ENCODE measurements at places on chromosomes 3 and 15.
A peak's percentile ranks its signal among the peaks of the same experiment; 100 is the strongest.

GRCh38 chr3:187072102-187072501 lies 67.2 kb downstream of the RPL39L start:
- no peak for DNase-seq

- DNase-seq, result no peak
Observed at GRCh38 chr15:26892678-26893077, 25.8 kb downstream of the GABRA5 start.

DNA sequence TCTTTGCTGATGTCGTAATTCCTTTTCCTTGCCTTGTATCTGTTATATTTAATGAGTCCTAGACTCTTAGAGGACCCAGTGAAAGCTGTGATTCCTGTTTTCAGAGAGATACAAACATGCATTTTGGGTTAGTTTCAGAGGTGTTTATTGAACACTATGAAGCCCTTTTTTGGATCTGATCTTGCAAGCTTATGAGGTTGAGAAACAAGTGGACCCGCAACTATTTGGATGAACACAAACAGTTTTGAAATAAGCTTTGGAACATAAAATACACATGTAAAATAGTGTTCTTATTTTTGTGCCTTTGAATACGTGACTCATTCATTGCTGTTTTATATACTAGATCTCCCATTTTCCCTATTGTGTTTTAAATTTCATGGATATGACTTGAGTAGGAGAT lies 33.5 kb downstream of the SNRK start:
- DNase-seq, result no peak

DNA sequence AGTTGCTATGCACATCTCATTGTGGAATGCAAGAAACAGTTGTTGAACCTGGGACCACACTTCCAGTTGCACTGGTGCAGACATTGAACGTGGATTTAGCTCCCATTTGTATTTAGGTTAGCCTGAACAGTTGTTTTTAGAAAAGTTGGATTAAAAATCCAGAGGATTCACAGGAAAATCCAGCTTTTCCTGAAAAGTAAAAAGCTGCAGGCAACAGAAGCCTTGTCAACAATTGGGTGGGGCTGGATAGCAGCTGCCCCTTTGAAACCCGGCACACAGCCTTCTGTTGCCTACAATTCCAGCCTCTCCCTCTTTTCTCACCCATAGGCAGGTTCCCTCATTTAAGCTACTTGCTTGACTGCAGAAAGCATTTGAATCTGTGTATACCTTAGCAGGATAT lies 165.3 kb upstream of the TBL1XR1 start:
- no peak for DNase-seq

GRCh38 chr15:82140886-82141285 lies 95.1 kb upstream of the MEX3B start:
- peak; percentile 37 for DNase-seq

GRCh38 chr3:186783058-186783730 lies at the start of gene EIF4A2:
TSS of gene EIF4A2 (plus strand) at chr3:186783577. CDS start at chr3:186783611, 34 bp downstream.
- DNase-seq, result peak; percentile 88

DNA sequence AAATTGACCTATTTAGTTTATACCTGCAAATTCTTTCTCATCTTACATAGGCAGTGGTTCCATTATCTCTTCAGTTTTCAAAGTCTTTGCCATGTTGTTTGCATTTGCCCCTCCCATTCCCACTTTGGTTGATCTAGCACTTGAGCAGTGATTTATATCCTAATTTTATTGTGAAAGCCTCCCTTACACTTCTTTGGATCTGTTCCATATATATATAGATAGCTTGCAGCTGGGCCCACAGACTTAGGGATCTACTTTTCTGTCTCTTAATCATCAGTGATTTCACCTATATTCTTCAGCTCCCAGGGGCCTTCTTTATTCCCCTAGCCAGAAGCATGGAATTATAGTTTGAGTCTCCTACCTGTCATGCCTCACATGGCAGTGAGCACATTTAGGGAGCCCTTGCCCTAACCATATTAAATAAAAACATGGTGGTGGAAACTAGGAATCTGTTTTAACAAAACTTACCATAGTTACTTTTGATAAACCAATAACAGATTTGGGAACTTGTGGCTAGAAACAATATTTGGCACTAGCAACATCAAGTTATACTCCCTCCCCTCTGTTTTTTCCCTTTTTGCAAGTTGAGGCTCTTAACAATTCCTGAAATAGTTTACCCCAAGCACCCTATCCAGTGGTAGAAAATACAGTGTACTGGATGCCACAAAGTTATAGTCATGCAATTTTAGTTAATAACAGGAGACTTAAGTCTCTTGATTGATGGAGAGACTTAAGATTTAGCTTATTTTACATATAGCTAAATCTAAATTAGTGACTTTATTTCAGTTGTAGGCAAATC lies 41.7 kb downstream of the ARIH1 start:
- no peak for DNase-seq

- peak; percentile 58 for DNase-seq
Observed at GRCh38 chr3:43638594-43639447, 17.0 kb upstream of the ANO10 start.

DNA sequence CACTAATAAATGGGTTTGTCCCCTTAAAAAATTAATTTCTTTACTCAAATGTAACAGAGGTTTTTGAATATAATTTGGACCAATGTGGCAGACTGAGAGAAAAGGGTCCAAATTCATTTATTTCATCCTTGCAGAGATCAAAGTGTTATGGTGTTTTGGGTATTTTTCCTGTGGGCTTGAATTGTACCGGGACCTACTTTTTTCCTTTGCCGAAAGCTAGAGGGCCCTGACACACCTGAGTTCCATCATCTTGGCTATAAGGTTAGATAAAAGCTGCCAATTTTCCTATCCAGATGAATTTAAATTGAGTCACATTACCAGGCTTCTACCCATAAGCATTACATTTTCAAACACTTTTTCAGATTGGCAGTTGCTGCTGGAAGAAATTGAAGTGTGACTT lies 908 bp downstream of the CCNB2 start:
- no peak for DNase-seq

DNA sequence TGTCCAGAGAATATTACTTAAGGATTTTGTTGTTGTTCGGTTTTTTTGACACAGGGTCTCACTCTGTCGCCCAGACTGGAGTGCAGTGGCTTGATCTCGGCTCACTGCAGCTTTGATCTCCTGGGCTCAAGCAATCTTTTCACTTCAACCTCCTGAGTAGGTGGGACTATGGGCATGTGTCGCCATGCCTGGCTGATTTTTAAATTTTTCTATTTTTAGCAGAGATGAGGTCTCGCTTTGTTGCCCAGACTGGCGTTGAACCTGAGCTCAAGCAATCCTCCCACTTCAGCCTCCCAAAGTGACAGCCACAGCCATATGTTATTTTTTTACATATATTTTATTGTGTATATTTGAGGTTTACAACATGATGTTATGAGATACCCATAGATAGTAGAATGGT lies 86.8 kb upstream of the UMPS start:
- DNase-seq, result no peak

DNA sequence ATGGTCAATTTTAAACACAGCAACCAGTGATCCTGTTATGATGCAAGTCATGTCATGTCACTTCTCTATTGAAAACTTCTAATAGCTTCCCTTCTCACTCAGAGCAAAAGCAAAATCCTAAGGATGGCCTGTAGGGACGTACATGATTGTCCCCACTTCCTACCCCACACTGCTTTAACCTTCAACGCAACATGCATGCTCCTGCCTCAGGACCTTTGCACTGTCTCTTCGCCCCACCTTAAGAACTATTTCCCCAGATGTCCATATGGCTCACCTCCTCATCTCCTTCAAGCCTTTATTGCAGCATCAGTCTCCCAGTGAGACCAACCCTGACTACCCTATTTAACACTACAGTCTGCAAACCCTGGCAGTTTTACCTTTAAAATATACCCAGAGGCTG lies 214.1 kb upstream of the CHRM5 start:
- no peak for DNase-seq

DNA sequence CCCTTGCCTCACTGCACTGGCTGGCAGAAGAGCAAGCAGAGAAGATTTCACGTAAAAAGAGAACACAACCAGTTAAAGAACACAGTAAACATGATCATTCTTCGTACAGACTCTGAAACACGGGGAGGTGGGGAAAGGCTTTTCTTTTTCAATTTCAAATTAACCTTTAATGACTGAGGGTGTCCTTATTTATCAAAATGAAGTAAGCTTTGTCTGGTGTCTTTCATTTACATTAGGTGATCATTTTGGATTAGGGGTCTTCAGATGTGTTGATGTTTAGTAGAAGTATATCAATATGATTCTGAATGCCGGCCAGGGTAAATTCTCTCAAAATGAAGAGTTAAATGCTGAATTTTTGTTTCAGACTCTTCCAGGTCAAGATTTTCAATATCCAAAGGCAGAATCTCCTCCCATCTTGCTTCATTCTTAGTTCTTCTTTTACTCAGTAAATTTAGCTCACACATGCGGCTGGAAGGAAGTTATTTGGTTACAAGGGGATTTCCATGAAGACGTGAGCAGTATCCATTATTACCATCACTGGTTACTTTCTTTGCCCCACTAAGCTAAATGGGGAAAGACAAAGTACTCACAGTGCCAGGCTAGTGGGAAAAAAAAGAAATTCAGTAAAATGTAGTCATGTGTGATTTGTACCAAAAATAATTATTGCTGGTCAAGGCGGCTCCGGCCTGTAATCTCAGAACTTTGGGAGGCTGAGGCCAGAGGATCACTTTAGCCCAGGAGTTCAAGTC lies 272.2 kb upstream of the NR2F2 start:
- no peak for DNase-seq

- DNase-seq, result no peak
Observed at GRCh38 chr3:105781871-105782270, 86.9 kb downstream of the CBLB start.

GRCh38 chr3:187986514-187986934 lies 167.4 kb upstream of the LPP start:
- peak; percentile 95 for DNase-seq

DNA sequence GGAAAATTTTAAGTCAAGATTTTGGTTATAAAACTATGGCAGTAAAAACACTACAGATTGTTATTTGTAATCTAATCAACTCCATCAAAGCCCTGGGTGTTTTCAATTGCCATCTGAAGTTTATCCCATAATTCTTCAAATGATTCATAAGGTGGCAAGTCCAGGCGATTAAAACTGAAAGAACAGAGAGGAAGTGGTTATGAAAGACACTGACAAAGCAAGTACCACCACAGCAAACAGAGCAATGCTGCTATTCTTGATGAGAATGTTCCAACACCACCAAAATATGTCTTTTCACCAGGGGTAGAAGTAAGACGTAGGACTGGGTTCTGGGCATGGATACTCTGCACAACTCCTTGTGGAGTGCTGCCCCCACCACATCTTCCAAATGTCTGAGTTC lies 86.9 kb upstream of the PRTG start:
- peak; percentile 78 for DNase-seq

DNA sequence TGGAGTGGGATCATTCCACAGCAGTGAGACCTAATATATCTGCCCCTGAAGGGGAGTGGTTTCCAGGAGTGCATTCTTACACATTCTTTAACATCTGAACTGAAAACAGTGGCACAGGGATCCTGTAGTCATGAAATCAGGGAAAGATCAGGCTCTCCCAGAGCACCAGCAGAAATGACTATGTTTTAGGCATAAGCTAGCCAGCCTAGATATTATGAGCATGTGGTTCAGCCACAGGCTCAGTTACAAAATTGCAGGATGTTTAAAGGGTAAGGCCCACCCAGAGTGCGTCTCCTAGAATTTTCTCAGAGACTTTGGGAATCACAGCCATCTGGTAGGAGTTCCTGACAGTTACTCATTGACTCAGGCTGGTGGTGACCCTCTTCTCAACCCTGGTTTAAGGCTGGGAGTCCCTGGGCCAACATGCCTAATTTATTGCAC lies 20.9 kb downstream of the FSTL1 start:
- no peak for DNase-seq

DNA sequence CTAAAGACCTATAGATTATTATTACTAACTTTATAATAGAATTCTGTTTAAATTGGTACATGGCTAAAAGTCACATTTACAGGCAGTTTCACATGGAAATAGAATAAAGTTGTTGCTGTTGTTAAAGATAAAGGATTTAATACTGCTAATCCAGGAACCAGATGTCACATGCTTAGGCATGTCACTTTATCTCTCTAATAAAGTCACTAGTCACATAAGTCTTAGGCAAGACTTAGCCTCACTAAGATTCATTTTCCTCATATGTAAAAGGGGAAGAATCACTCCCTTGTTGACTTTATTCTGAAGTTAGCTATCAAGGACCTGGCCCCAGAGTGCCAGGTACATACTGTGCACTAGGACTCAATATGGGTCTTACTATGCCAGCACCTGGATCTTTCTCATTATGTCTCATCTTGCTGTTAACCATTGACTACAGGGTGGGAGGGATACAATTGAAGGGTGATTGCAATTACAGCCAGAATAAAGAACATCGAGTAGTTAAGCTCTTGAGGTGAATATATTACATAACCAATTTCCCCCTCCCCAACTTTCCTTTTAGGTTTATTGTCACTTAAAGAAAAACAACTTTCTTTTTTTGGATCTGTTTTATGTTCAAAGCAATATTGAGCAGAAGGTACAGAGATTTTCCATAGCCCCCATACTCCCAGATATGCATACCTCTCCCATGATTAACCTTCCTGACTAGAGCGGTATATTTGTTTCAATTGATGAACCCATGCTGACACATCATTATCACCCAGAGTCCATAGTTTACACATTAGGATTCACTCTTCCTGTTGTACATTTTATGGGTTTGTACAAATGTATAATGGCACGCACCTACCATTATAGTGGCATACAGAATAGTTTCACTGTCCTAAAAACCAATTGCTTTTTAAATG lies 36.6 kb downstream of the LNP1 start:
- DNase-seq, result no peak

DNA sequence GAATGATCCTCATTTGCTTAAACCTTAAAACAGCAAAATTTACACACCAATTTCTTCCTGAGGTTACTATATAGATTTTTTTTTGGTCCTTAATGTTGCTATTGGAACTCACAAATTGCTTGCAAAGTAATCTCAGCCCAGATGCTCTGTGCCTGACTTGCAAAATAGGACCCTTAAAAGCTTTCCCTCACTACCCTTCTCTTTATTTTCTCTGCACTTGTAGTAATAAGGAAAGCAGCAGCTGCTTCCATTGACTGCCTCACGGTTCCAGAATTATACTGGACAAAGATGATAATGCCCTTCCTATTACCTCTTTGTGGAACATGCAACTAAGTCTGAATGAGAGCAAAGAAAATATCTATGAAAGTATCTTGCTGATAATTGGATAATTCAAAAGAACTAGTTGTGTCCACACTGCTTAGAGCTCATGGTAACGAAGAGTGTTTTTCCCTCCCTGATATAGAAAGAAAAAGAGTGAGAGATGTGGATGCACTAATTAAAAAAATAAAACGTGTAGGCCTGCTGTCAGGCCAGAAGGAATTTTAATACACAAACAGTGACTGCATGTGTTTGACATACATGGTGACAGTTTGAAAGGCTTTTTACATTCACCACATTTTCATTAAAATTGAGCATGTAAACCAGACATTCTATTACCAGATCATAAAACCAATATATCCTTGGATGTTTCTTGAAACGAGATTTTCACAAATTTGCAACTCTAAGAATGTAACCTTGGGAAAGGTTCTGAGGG lies 783.1 kb downstream of the GBE1 start:
- no peak for DNase-seq

- DNase-seq, result no peak
Observed at GRCh38 chr3:196524527-196524926, 9.4 kb upstream of the SMCO1 start.

- no peak for DNase-seq
Observed at GRCh38 chr15:74303741-74304309, 63.6 kb downstream of the CYP11A1 start.
